ENCODE measurements at places on chromosomes 12 and 14.

- DNase-seq = peak; percentile 39
Measured at GRCh38 chr14:94936401-94936892, 166.5 kb upstream of the GSC start.

GRCh38 chr14:63673886-63674497, 32.3 kb upstream of the WDR89 start:
- DNase-seq = no peak

DNA sequence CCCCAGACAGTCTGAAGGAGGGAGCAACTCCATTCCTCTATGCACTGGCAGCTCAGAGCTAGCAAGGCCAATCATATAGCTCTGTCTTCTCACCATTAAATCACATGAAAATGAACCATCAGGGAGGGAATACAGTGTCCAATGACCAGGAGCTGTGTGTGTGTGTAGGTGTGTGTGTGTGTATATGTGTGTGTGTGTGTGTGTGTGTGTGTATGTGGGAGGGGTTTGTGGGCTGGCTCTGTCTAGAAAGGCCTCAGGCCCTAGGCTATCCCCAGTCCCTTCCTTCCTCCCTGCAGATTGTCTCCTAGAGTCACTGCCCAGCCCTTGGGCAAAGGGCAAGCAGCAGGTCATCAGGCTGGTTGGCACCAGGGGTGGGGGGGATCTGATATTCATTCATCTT, 5.7 kb upstream of the SUSD6 start:
- no peak for DNase-seq

GRCh38 chr14:73774241-73774570, 60.0 kb upstream of the PNMA1 start:
- DNase-seq = no peak

- DNase-seq = no peak
Measured at GRCh38 chr12:82757656-82758055, 71.0 kb downstream of the TMTC2 start.

- no peak for DNase-seq
Measured at GRCh38 chr12:95102916-95103671, 29.7 kb upstream of the NR2C1 start.

Measured in nephron progenitor cell (in vitro differentiated cells).